ENCODE measurements at places on chromosomes 1 and 21.

- no peak for DNase-seq
Measured at GRCh38 chr1:172283766-172284165, 136.7 kb upstream of the C1orf105 start.

GRCh38 chr1:100485855-100486258 lies 52.1 kb upstream of the GPR88 start:
- DNase-seq: no peak

DNA sequence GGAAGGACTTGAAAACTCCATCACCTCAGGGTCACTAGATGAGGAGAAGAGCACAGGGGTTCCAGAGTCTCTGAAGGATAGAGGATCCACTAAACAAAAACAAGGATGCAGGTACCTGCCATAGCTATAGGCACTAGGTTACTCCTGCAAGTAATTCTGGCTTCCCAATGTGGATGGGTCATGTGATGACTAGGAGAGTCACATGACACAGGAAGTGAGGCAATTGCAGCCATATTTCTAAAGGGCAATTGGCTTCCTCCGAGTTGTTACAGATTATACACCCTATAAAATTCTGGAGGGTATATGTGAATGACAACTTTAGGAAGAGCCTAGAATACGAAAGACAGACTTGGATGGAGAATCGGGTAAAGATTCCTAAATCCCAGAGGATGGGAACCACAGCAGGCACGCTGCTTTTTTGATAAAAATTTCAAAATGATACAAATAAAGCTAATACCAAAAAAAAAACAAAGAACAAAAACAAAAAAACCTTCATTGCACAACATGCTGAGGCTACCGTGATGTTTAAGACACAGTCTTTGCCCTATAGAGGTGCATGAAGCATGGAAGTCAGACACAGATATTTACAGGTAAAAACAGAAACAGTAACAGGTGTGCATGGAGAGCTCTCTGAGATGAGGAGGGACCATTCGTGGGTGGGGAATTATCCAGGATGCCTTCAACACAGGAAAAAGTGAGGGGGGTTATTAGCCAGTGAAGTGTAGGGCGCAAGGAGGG lies 10.5 kb downstream of the MTX1 start:
- DNase-seq: peak; percentile 73

DNA sequence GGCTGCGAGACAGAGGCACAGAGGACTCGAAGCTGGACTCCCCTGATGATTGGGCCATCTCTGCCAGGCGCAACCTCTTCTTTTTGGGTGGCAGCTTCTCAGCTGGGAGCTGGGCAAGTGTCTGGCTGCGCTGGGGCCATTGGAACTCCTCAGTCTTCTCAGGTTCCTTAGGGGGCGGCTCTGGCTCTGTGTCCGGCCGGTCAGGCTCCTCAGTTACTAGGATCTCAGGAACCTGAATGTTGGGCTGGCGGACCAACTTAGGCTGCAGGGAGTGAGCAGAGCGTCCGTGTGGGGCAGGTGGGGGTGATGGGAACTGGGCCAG lies 97.5 kb upstream of the EDN2 start:
- DNase-seq: no peak

DNA sequence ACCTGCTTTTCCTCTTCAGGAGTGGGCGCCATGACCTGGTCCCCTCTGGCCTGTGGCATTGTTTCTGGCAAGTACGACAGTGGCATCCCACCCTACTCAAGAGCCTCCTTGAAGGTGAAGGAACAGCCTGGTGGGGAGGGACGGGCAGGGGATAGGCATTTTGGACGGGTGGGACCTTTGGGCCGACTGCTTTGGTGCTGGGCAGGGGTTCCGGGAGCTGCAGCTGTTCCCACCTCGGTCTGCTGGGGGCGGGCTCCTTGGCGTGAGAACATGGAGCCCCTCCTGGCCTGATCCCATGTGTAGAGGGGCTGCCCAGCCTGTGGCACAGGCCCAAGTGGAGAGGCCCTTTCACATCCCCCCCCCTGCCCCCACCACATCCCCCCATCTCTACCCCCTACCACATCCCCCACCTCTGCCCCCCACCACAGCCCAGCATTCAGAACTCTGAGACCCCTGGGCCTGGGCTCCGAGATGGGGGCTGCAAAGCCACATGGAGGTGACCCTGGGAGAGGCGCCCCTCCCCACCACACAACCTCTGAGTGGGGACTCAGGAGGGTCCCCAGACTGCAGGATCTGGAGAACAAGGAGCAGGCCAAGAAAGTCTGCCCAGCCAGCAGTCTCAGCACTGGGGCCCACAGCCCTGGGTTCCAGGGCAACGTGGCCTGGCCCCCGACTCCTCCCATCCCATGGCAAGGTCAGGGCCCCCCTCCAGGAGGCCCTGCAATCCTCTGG lies 50.0 kb downstream of the KCNAB2 start:
- no peak for DNase-seq

GRCh38 chr1:228218513-228219244 lies 10.8 kb downstream of the OBSCN start:
- DNase-seq: no peak
